Posterior cingulate gyrus (tissue), 11 donors: ENCODE measurements at places on chromosomes 16 and 17.

- DNase-seq = no peak
Observed at GRCh38 chr17:82200743-82201497, 11.7 kb downstream of the CCDC57 start.

- DNase-seq = no peak
Observed at GRCh38 chr17:44220213-44221083, 973 bp upstream of the UBTF start.

- no peak for DNase-seq
Observed at GRCh38 chr16:67387479-67388079, 5.7 kb downstream of the TPPP3 start.

DNA sequence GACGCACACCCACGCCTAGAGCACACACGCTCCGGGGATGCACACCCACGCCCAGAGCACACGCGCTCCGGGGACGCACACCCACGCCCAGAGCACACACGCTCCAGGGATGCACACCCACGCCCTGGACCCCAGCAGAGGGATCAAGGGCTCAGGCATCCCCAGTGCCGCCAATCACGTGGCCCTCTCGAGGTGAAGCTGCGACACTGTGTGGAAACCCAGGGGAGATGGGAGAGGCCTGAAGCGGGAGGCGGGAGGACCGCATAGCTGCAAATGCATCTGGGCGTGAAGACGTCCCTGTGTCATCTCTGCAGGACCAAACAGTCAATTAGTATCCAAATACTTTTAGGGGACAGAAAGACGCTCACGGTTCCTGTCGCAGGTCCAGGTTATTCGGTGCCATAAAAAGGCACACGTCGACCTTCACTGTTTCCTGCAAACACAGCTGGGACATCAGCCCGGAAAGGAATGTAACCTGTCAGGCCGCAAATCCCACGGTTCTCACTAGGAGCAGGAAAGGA is 56.4 kb downstream of the TBC1D16 start:
- peak; percentile 72 for DNase-seq

DNA sequence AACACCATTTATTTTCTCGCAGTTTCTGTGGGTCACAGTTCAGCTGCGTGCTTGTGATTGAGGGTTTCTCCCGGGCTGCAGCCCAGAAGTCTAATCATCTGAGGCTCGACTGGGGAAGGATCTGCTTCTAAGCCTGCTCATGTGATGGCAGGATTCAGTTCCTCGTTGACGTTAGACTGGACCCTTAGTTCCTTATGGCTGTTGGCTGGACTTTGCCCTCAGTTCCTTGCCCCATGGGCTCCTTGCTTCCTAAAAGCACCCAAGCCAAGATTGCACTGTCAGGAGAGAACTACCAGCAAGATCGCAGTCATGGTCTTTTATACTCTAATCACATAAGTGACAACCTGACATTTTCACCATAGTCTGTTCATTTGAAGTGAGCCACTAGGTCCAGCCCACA is 250.0 kb downstream of the PRKCA start:
- DNase-seq = no peak

DNA sequence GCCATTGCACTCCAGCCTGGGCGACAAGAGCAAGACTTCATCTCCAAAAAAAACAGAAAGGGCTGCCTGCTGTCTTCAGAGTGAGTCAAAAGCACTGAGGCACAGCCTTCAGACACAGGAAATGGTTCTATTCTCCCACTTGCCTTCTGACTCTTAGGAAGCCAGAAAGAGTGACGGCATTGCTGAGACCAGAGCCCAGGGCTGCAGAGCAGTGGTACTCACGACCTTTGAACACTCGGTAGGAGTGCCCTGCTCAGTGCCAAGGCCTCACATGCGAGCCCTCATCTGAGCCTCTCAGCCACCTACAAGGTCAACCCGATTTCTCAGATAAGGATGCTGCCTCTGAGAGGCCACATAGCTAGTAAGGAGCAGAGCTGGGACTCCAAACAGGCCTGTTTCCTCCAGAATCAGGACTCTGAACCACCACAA is 3.5 kb upstream of the ITGAE start:
- DNase-seq = no peak

- DNase-seq = no peak
Observed at GRCh38 chr17:18190628-18191235, 7.1 kb downstream of the ALKBH5 start.

- no peak for DNase-seq
Observed at GRCh38 chr16:27911486-27911885, 152.0 kb downstream of the GSG1L start.

- peak; percentile 16 for DNase-seq
Observed at GRCh38 chr17:80191865-80192661, 22.2 kb downstream of the CARD14 start.

GRCh38 chr16:9212621-9213020 is 121.2 kb downstream of the HAPSTR1 start:
- no peak for DNase-seq

GRCh38 chr17:75636381-75637142 is 3.3 kb downstream of the SMIM5 start:
- DNase-seq = peak; percentile 56

GRCh38 chr16:67277294-67277998 is 1.9 kb upstream of the PLEKHG4 start:
- no peak for DNase-seq

DNA sequence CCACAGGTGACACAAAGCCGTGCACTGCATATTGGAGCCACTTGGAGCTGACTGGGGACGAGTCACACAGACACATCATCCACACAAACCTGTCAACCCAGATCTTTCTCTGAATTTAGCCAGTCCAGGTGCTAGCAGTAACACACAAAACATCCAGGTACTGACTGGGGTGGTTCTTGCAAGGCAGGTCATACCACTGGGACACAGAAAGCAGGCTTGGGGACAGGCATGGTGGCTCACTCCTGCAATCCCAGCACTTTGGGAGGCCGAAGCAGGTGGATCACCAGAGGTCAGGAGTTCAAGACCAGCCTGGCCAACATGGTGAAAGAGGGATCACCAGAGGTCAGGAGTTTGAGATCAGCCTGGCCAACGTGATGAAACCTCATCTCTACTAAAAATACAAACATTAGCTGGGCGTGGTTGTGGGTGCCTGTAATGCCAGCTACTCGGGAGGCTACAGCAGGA is 14.9 kb downstream of the ENPP7 start:
- no peak for DNase-seq

GRCh38 chr17:68577497-68577821 is 23.7 kb downstream of the FAM20A start:
- no peak for DNase-seq

- no peak for DNase-seq
Observed at GRCh38 chr16:76856112-76856511, 334.9 kb upstream of the MON1B start.

- no peak for DNase-seq
Observed at GRCh38 chr17:81465910-81466309, 46.7 kb downstream of the ACTG1 start.

GRCh38 chr16:24991349-24991748 is 23.8 kb downstream of the ARHGAP17 start:
- DNase-seq = no peak

GRCh38 chr17:48062273-48062672 is 14.1 kb downstream of the NFE2L1 start:
- DNase-seq = no peak

DNA sequence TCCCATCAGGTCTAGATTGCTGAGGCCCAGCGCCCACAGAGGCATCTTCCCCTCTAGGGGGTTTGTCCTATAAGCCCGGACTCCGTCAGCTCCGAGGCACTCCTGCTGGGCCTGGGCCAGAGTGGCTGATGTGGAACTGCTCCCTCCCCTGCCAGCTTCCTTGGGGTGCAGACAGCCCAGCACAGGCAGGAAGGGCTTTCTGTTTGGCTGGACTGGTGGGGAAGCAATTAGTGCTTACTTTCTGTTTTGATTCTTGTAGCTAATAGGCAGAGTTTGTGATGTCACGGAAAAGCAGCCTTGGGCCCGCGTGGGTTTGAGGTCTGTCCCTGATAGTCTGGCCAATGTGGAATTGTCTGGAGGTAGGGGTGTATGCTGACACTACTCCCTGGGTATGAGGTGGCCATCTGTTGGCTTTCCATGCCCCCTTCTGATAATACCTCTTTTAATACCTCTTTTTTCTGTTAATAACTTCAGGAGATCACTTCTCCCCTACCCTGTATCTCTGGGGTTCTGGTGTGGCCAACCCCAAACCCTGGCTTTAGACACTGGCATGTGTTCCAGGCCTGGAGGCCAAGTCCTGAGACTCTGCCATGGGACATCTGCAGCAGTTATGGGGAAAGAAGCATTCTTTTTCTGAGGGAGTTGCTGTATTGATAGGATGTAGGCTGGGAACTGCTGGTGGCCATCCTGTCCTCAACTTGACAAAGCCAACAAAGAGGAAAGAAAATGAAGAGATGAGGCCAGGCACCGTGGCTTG is 190.9 kb downstream of the RAB11FIP4 start:
- no peak for DNase-seq

DNA sequence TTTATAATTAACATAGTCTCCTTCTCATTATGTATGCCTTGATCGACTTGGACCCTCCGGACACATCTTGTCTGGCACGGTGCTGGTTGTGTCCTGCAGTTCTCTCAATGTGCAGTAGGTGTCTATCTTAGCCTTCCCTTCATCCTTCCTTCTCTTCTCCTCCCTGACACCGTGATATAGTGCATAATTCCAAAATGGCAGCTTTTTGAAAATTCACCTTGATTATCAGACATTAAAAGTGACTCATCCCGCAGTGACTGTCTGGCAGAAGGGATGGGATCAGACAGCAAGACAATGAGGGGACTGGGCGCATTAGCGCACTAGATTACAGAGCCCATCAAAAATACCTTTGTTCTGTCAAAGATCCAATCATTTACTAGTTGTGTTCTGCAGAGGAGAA is 70.0 kb upstream of the PMFBP1 start:
- DNase-seq = peak; percentile 29

- no peak for DNase-seq
Observed at GRCh38 chr17:69480245-69480644, 65.7 kb downstream of the MAP2K6 start.

GRCh38 chr17:56114469-56114868 is 38.8 kb upstream of the ANKFN1 start:
- no peak for DNase-seq

DNA sequence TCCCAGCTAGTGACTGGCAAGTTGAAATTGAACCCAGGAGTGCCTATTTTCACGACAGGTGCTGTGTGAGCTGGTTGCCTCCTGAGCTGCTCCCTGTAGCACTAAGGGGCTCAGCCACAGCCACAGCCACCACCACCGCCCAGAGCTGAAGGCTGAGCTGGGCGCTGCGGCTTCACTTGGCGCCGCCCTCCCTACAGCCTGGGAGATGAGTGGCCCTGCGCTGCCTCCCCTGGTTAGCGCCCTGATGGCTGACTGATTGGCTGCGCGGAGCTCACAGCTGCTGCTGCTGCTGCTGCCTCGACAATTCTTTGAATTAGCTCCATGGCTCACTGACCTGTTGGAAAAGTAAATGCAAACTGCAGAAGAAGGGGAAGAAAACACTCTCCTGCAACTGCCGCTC is 91.8 kb upstream of the TMEM132E start:
- DNase-seq = no peak

DNA sequence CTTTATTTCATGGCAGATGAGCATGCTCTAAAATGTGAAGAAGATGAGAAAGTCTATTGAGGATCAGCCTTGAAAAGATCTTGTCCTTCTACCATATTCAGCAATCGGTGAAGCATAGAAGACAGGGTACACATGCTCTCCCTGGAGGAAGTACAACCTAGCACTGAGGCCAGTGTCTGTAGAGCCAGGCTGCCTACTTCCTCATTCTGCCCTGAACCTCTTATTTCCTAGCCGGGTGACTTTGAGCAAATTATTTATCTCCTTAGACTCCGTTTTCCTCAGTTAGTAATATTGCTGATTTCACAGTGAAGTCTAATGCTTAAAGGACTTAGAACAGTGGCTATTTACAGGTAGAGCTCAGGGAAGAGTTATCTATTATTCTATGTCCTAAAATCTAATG is 58.4 kb downstream of the TMEM100 start:
- no peak for DNase-seq

- peak; percentile 92 for DNase-seq
Observed at GRCh38 chr16:83887080-83887479, 11.8 kb upstream of the MLYCD start.

- no peak for DNase-seq
Observed at GRCh38 chr17:4903051-4903818, at the start of gene CHRNE. Gene CHRNE, minus strand, starts transcription at chr17:4903098. Its CDS starts 35 bp downstream, at chr17:4903063.

DNA sequence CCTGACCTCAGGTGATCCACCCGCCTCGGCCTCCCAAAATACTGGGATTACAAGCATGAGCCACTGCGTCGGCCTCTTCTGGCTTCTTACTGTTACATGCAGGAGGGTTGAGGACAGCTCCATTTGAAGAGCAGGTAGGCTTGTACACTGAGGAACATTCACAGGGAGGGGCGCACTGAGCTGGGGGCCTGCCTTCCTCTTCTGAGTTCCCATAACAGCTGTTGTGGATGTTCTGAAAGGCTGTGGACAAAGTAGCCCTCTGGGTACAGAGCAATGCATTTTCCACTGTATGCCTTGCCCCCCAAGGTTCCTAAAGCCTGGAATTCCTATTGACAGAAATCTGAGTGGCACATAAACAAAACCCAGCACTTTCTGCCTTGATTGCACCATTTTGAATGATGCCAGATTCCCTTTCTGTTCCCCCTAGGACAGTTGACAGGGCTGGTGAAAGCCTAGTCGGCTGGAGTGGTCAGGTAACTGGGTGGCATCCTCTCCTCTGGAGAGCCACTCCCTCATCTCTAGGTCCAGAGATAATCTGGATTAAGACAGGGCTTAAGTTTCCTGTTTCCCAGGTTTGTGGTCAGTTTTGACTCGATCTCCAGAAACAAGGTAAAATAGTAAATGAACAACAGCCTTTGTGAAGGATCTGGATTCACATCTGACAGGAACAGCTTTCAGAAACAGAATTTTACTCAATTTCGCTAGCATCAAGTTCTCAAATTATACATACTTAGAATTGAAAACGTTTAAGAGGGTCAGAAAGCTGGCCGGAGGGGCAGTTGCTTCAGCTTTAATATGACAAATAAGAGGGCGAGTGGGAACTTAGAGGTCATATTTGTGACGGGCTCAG is 1.3 kb upstream of the CDK5R1 start:
- no peak for DNase-seq

DNA sequence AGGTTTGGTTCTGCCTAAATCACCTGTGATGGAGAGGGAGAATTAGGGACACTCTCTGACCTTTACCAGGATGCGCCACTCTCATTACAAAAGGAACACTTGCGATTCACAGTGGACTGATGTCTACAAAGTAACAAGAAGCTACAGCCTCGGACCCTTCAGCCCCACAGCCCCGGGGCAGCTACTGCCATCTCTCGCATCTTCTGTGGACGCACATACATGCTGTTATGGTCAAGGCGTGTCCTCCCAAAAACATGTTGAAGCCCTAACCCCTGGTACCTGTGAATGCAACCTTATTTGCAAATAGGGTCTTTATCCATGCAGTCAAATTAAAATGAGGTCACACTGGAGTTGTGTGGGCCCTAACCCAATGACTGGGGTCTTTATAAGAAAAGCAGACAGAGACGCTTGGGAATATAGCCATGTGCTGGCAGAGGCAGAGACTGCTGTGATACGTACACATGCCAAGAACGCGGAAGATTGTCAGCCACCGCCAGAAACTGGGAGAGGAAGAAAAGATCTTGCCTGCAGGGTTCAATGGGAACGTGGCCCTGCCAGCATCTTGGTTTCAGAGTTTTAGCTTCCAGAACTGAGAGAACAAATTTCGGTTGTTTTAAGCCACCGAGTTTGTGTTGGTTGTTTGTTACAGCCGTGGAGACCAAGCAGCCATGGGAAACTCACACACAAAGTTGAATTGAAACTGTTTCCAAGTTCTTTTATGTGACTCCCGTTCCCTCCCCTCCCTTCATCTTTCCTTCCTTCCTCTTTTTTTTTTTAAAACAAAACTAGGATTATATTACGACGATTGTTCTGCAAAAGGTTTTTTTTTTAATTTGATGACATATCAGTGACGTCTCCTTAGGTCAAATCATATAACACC is 23.1 kb downstream of the ATP2C2 start:
- DNase-seq = peak; percentile 30
